Esophagus squamous epithelium (tissue), 5 donors: ENCODE measurements at places on chromosomes 16 and 17.

- no peak for DNase-seq
Observed at GRCh38 chr16:5854027-5854426, 756.4 kb upstream of the EEF2KMT start.

- DNase-seq = no peak
Observed at GRCh38 chr17:69734656-69735055, 320.2 kb downstream of the MAP2K6 start.

- DNase-seq = no peak
Observed at GRCh38 chr17:49845321-49845720, 2.5 kb downstream of the TAC4 start.

- no peak for DNase-seq
Observed at GRCh38 chr16:87648236-87648635, 45.9 kb downstream of the JPH3 start.

DNA sequence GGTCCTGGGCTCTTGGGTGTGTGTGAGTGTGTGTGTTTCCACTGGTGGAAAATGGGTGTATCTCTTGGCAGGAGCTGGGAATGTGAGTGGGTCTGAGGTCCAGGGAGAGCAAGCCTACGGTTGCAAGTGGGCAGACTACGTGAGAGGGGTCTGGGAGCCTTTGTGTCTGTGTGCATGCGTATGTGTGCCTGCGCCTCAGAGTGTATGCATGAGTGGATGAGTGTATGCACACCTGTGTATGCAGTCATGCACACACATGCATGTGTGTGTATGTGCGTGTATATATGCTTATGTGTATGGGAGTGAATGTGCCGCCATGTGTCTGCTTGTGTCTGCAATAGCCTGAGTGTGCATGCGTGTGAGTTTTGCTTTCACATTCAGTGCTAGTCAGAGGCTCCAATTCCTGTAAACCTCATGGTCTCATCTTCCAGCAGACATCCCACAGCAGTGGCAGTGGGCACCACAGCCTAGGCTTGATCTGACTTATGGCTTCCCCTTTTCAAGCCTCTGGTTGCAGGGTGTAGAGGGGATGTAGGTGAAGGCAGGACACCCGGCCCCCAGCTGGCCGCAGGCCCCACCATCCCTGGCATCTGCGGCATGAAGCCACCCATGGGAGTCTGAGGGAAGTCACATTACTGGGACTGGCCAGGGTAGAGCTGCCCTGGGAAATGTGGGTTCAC, 19.7 kb upstream of the RMI2 start:
- DNase-seq = no peak

DNA sequence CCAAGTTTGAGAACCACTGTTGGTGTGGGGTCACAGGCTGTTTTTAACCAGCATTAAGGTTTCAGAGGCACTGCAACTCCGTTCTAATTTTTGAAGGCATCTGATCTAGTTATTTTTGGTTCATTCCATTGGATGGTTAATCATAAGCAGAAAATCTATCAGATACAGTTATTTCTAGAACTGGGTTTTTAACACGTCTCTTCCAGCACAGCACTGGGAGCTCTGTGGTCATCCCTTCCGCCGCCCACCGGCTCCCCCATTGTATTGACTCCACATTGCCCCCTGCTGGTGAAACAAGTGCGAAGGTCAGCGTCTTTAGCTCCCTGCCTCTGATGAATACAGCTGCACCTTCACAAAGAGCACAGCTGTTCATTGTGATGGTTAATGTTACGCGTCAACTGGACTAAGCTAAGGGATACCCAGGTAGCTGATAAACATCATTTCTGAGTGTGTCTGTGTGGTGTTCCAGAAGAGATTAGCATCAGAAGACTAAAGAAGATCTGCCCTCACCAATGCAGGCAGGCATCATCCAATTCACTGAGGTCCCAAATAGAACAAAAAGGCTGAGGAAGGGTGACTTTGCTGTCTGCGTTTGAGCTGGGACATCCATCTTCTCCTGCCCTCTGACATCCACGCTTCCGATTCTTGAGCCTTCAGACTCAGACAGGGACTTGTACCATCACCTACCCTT, 8.5 kb downstream of the CCL18 start:
- no peak for DNase-seq

- no peak for DNase-seq
Observed at GRCh38 chr17:40996829-40997228, 2.9 kb upstream of the KRTAP3-3 start.

GRCh38 chr16:48013491-48013901, 142.3 kb downstream of the ABCC12 start:
- DNase-seq = no peak

DNA sequence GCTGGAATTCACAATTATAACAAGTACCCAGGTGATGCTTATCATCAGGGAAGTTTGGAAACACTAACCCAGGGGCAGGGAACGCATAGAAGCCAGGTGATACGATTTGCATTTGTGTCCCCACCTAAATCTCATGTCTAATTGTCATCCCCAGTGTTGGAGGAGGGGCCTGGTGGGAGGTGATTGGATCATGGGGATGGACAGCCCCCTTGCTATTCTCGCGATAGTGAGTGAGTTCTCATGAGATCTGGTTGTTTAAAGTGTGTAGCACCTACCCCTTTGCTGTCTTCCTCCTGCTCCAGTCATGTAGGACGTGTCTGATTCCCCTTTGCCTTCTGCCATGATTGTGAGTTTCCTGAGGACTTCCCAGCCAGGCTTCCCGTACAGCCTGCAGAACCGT, 276.3 kb downstream of the UTP18 start:
- no peak for DNase-seq

- no peak for DNase-seq
Observed at GRCh38 chr17:49216953-49217650, 6.6 kb downstream of the ABI3 start.

DNA sequence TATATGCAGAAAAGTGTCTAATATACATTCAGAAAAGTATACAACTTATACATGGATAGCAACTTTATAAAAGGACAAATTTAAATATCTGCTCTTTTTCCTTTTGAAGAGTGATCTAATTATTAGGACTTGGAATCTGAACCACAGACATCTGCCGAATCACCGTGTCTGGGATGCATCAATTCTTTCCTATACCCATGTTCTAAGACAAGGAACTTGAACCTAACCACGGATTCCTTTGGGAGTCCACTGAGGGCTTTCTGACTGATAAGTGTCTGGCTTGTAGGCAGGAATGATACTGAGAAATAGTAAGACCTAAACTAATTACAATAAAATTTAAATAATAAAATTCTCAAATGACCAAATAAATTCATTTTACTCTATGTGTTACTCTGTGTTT, 54.2 kb downstream of the NDEL1 start:
- DNase-seq = no peak

DNA sequence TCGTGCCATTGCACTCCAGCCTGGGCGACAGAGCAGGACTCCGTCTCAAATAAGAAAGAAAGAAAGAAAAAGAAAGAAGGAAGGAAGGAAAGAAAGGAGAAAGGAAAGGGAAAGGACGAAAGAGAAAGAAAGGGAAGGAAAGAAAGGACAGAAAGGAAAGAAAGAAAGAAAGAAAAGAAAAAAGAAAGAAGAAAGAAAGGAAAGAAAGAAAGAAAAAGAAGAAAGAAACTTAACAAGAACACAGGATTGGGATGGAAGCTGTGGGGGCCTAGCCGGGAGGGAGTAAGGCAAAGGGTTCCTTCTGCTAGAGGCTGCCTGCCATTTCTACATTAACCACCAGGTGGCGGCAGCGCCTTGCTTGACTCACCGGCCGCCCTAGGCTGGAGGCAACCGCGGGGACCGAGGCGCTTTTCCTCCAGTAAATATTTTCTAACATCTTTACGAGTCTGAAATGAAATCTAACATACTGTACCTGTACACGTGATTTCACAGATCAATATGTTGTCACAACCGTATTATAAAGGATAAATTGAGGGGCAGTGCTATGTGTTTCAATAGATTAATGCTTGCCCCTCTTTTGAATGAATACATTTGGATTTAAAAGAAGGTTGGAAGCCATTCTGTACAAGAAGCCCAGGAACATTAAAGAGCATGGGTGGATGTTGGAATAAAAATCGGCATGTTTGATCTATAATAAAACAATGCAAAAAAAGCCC, 6.1 kb downstream of the GJD3 start:
- DNase-seq = no peak

- DNase-seq = no peak
Observed at GRCh38 chr17:249236-249993, 68.0 kb upstream of the DOC2B start.

- no peak for DNase-seq
Observed at GRCh38 chr16:84643180-84643583, 5.1 kb upstream of the KLHL36 start.

DNA sequence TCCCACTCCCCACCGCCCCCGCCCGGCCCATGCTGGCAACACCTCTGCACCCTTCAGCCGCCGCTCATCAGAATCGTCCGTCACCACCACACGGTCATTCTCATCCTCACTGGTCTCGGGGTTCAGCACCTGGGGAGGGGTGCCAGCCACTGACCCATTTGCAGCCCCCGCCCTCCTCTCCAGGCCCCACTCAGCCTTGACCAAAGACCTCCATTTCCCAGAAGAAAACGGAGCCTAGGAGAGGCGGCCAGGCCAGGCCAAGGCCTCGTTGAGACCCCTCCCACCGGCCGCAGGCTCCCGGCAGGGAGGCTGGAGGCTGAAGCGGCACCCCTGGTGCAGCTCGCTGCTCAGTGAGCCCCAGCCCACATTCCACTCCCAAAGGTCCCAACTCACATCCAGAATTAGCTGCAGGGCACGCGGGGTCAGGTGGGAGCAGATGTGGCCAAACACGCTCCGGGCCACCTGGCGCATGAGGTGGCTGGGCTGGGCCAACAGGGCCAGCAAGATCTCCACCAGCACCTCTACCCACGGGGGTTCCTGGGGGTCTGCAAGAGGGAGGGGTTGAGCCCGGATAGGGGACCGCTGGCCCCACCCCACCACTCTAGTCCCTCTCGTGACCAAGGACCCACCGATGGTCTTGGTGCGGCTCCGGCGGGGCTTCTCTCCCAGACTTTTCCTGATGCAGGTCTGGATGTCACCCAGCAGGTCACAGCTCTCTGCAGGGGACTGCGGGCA, 9.8 kb downstream of the MYBBP1A start:
- no peak for DNase-seq

GRCh38 chr17:8392674-8393469, 4.8 kb downstream of the RNF222 start:
- no peak for DNase-seq

GRCh38 chr17:4479982-4480751, 18.5 kb upstream of the SPNS2 start:
- DNase-seq = no peak

GRCh38 chr17:71145486-71145885, 975.3 kb upstream of the SOX9 start:
- DNase-seq = no peak

DNA sequence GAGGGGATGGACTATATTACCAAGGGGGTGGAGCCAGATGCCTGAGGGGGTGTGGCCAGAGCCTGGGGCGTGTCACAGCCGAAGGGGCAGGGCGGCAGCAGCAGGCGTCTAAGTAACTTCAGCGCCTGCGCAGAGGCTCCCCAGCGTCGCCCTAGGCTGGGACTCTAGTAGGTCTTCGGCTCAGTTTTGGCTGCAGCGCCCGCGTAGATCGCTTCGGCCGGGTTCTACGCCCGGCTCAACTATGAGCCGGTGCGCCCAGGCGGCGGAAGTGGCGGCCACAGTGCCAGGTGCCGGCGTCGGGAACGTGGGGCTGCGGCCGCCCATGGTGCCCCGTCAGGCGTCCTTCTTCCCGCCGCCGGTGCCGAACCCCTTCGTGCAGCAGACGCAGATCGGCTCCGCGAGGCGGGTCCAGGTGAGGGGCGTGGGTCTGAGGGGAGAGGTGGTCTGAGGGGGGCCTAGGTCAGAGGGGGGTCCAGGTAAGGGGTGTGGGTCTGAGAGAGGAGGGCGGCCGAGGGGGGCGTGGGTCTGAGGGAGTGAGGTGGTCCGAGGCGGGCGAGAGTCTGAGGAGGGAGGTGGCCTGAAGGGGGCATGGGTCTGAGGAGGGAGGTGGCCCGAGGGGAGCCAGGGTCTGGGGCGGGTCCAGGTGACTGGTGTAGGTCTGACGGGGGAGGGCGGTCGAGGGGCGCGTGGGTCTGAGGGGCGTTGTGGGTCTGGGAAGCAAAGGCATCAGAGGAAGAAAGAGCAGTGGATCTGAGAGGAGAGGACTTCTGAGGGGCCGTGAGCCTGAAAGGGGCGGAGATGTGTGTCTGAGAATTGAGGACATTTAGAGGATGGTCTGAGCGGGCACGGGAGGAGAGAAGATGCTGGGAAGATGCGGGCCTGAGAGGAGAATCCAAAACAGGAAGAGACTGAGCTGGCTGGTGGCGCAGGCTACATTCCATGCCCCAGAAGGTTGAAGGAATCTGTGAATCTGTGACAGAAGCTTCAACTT, at the start of gene LPCAT2:
TSS of gene LPCAT2 (plus strand) at position 132 of the 991 bp plus-strand sequence. CDS start at position 242, 110 bp downstream.
- no peak for DNase-seq

DNA sequence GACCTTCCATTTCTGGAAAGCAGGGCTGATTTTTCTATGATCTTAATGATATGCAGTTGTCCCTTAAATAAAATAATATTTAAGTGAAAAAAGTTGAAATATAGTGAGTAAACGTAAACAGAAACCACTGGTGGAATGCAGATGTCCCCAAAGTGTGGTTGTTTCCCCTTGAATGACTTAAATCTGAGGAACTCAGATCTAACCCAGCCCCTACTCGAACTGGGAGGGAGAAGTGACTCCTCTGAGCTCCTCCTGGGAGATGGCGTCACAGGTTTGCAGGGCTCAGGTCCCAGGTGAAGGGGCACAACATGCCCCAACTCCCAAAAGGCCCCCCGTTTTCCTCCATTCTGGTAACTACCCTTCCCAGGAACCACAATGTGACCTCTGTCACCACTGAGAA, 142.8 kb downstream of the IRF8 start:
- DNase-seq = no peak

- no peak for DNase-seq
Observed at GRCh38 chr16:59148056-59148768, 414.1 kb upstream of the GOT2 start.

DNA sequence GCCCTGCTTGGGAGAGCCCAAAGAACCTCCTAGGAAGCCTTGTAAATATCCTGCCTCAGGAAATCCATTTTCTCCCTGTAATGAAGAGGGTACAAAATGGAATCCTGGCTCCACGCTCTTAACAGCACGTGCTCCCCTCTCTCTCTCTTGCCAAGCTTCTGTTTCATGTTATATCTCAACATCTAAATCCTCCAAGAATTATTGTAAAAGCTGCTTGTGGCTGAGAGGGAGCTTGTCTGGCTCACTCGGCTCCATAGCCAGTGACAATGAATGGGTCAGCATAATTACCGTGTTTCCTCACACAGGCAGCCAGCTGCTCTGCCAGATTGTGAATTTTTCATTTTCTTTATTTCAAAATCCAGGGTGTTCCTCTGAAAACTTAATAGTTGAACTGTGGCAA, 317.8 kb downstream of the RBFOX1 start:
- no peak for DNase-seq

GRCh38 chr16:70430667-70431536, 8.0 kb downstream of the ST3GAL2 start:
- DNase-seq = no peak

GRCh38 chr17:44198721-44199552, 747 bp downstream of the ATXN7L3 start:
- DNase-seq = no peak

DNA sequence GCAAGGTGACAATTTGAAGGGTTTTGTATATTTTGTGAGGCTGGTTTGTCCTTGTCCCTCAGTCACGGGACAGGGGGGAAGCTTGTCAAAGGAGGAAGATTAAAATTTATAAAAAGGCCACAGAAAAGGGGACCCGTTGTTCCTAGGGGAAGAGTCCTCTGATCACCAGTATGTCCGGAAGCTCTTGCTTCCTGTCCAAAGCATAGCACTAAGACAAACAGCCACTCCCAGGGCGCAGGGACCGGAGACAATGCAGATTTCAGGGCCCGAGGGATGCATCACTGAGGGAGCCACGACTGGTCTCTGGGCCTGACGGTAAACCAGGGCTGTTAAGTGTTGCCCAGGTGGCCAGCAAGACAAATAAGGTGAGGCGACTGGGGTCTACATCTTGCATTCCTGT, 95.2 kb downstream of the MAF start:
- DNase-seq = no peak
